ENCODE measurements at places on chromosomes 2 and 18. TPM values are rescaled to one million over a fixed set of nuclear protein-coding genes. Genes with fewer than 3 reads are reported as not detected.
A peak's percentile ranks its signal among the peaks of the same experiment; 100 is the strongest.

- DNase-seq, result no peak
Observed at GRCh38 chr2:46067501-46068305, 229.5 kb upstream of the EPAS1 start.

Gene ZNF513
- 13.4 TPM for total RNA-seq

- DNase-seq, result no peak
Observed at GRCh38 chr2:236608710-236609109, 39.1 kb downstream of the ACKR3 start.

DNA sequence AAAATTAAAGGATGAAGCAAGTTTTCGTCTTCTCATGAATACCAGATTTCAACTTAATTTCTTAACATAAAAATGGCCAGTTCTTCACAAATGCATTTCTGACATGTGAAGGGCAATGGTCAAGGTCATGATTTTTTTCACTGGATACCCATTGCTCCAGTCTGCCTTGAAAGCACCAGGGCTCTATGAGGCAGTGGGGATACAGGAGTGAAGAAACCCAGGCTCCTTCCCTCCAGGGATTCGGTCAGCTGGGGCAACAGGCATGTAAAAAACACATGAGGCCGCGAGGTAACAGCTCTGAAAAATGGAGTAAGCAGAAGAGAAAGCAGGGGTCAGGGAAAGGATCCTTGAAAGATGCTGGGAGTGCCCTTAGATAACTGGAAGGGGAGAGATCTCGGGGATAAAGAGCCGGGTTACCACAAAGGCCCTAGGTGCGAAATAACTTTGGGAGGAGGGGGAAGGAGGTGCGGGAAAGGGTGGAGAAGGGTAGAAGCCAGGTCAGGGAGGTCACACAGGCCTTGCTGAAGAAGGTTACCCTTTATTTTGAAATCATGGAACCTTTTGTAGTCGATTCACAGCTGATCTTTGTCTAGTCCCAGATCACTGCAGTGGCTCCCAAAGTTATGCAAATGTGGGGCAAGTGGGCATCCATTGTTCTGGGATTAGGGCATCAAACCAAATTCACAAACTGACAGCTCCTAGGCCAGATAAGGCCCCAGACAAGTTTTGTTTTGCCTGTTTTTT lies 5.2 kb upstream of the SPRED2 start:
- DNase-seq, result peak; percentile 77

DNA sequence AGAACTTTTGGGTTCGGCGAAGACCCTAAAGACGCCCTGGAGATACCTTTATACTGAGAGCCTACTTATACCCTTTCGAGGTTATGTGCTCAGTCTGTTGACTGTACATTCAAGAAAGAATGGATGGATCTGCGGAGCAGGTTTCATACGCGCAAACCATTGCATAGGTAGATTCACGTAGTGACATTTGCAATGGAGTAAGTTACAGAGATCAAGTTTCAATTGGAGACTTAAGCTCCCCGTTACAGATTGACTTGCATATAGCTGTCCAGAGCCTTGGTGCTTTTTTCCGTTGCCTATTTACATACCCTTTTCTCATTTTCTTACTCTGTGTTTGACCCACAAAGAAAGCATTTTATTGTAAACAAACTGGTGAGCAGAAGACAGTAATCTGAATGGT lies 923 bp downstream of the PSMD1 start:
- DNase-seq, result no peak

DNA sequence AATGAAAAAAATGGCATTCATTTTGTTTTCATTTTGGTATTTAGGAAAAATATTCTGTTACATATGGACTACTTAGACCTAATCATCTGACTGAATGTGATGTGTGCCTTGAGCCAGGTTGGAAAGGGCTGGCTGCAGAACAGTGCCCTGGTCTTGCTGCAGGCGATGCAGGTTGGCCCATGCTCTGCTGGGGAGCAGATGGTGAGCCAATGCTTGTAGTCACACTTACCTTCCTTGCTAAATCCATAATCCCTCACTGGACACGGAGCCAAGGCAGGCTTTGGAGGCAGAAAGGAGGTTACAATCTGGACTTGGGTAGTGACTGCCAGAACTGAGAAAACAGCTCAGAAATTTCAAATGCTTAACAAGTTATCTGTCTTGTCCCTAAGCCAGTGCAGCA lies 228.7 kb downstream of the ARHGAP15 start:
- no peak for DNase-seq

Gene TUBA4B
- total RNA-seq, result 0.14 TPM

- DNase-seq, result no peak
Observed at GRCh38 chr2:174121175-174121574, 127.2 kb downstream of the OLA1 start.

- no peak for DNase-seq
Observed at GRCh38 chr18:79753391-79753851, 44.3 kb upstream of the KCNG2 start.

- DNase-seq, result peak; percentile 8
Observed at GRCh38 chr2:181586569-181587081, 70.3 kb downstream of the CERKL start.

All from GM23338 (cell line).